ENCODE measurements at places on chromosomes 5 and 9. TPM values are rescaled to one million over a fixed set of nuclear protein-coding genes. Genes with fewer than 3 reads are reported as not detected.

GRCh38 chr5:54646356-54647101 lies 129.0 kb downstream of the SNX18 start:
- peak; percentile 85 for DNase-seq

GRCh38 chr9:94554078-94554438 lies 825 bp upstream of the PCAT7 start:
- no peak for DNase-seq

- DNase-seq = no peak
These were observed 24.0 kb downstream of the LYRM7 start for GRCh38 chr5:131194725-131195124.

GRCh38 chr9:99103901-99104458 lies 933 bp upstream of the TGFBR1 start:
- no peak for DNase-seq

- peak; percentile 12 for DNase-seq
These were observed 1.1 kb downstream of the CFAP77 start for GRCh38 chr9:132411091-132411508.

- DNase-seq = peak; percentile 91
These were observed 53.2 kb downstream of the ZNF474 start for GRCh38 chr5:122182491-122182921.

GRCh38 chr9:85715587-85715986 lies 26.2 kb downstream of the AGTPBP1 start:
- DNase-seq = peak; percentile 38

GRCh38 chr5:158170060-158170459 lies 311.1 kb upstream of the CLINT1 start:
- no peak for DNase-seq

- no peak for DNase-seq
These were observed 2.2 kb upstream of the CANX start for GRCh38 chr5:179696603-179697002.

DNA sequence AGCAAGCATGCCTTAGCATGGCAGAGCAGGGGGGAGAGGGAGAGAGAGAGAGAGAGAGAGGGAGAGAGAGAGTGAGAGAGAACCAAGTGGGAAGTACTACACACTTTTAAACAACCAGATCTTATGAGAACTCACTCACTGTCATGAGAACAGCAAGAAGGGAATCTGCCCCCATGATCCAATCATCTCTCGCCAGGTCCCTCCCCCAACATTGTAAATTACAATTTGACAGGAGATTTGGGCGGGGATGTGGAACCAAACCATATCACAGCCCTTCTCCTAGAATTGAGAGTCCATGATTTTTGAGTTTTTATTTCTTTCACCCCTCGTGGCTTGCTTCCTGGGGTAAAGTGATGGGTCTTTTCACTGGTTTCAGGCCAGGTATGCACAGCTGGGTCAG lies 98.8 kb downstream of the DOCK2 start:
- no peak for DNase-seq

GRCh38 chr5:73528248-73528647 lies 30.0 kb downstream of the BTF3 start:
- DNase-seq = no peak

- no peak for DNase-seq
These were observed 659 bp downstream of the RAI14 start for GRCh38 chr5:34656700-34657273.

DNA sequence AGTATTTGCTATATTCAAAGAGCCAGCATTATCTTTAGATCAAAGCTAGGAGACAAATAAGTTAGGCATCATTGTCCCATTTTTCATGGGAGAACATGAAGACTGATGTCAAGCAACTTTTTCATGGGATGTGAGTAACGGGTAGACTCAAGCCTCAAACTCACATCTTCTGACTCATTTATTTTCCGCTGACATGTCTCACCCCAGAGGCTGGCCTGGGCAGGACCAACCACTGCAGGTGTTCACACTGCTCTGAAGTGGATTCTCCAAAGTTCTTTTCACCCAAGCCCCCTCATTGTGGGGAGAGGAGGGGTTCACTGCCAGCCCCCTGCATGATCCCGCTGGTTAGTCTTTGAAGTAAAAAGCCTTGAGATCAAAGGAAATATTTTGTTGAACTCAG lies 34.9 kb upstream of the BASP1 start:
- no peak for DNase-seq

GRCh38 chr5:109962882-109963603 lies 273.3 kb downstream of the MAN2A1 start:
- DNase-seq = peak; percentile 21

- no peak for DNase-seq
These were observed 15.6 kb upstream of the CARD19 start for GRCh38 chr9:93080406-93080805.

GRCh38 chr5:79436821-79437220 lies 77.1 kb downstream of the HOMER1 start:
- peak; percentile 59 for DNase-seq

DNA sequence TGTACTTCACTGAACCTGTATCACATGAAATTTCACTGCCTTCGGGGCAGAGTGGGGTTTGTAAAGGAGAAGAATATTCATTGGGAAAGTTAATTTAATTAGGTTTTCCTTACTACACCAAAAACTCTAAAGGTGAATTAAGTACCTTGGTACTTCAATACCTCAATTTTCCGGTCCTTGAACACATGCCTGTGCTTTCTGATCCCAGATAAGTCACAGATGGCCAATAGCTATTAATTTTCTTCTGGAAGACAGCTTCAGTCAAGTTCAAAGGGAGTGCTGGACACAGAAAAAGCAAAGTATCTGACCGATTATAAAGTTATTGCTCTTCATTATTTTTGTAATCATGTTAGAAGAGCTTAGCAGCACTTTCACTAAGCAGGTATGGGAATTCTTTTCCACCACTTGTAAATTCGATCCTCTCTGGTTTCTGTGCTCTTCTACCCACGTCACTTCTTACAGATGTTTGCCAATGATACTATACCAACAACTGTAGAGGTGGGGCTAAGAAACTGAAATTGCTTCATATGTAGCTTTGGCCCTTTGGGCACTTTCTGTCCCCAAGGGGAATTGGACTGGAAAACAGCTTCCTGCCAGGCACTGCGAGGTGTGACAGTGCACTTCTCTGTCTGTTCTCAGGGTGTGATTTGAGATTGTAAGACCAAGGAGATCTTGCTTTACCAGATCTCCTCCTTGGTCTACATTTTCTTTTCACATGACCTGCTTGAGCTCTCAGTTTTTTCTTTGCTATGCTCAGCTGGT lies 164.0 kb downstream of the CCDC192 start:
- no peak for DNase-seq

- peak; percentile 87 for DNase-seq
These were observed 14.3 kb downstream of the CEL start for GRCh38 chr9:133075925-133076630.

DNA sequence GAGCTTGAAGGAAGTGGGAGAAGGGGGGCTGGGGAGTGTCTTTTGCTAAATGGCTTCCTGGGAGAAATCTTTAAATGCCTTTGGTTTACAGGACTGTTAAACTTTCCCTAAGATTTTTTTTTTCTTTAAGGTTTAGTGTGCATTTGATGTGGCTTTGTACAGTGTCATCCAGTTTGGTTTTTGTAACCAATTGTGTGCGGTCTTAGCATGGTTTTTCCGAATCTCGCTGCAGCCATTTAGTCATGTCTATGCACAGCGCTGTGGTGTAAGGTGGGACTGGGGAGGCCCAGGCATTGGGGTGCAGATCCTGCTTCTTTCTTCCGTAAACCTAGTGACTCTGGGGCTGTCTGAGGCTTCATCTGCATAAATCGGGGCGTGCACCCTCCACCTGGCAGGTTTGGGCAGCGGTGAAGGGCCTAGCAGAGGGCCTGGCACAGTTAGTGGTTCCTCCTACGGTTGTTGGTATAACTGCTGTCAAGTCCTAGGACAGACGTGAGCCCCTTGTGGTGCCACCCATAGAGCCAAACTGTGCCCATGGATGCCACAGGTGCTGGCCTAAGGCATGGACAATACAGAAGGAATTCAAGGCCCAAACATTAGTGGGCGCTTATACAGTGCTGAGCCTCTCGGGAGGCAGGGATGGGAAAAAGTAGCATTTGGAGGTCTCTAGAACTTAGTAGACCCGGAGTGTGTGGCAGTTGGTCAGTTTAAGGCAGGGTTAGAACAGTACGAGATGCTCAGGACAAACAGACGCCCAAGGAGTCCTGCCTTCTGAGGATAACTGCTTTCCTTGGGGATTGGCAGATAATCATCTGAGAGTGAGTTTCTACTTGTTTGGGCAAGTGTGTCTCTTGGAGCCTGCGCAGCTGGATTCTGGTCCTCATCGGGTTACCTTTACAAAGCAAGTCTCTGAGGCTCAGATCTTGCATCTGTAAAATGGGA lies 1.5 kb downstream of the PRRC2B start:
- peak; percentile 48 for DNase-seq

GRCh38 chr9:113578279-113578865 lies 114.8 kb downstream of the RGS3 start:
- no peak for DNase-seq

DNA sequence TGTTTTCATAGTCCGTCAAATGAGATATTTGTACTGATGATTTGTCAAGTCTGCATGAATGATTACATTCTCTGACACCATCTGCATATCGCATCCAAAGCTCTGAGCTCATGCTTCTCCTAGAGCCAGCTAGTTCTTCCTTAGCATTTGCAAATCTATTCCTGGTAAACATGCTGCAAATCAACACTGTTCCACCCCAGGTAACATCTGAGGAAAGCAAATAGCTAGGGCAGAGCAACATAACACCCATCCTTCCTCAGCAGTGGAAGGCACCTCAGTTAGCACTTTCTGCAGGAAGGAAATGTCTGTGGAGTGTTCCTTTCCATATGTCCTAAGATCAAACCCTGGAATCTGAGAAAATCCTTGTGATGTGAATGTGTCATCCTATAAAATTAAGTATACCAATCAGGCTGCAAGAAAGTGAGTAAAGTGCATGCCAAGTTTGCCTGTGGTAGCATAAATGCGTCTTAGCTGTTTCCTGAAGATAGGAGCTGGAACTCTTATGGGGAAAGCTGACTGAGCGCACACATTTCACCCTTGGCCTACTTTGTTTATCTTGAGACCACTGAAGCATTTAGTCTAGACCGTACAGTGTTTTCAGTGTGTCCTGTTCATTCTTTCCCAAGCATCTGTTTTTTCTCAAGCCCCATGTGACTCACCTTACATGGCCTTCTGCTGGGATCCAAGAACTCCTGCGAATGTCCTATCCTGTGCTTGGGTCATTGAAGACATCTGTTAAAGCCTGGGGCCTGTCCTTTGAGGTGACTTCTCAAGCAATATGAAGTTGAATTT lies 50.9 kb upstream of the STARD4 start:
- peak; percentile 99 for DNase-seq

DNA sequence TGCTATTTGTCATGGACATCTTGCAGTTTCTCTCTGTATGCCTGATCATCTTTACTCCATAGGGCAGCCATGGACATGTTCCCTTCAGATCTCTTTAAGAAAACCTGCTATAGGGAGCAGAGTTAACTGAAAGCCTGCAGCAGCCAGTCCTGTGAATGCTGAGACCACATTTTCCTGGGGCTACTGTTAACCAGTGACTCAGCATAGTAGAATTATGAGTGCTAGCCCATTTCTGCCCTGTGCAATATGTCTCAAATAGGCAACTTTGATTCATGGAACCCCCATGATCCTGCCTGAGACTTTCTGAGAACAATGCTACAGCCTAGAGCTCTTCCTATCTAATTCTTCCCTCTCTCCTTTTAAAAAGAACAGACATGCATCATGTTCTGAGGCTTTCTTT lies 624.2 kb downstream of the CHSY3 start:
- DNase-seq = peak; percentile 50

DNA sequence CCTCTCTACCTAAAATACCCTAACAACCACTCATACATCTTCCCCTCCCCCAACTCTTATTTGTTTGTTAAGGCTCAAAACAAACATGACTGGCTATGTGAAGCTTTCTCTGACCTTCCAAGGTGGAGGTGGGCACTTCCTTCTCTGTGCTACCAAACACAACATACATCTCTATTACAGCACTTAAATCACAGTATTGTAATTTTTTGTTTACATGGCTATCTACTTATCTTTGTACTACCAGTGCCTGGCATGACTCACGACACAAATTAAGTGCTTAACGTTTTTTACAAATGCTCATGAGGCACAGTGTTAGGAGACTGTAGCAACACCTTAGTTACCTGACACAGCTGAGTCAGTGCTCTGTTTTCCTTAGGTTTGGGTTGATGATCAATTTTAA lies 18.6 kb downstream of the HOMER1 start:
- DNase-seq = peak; percentile 88

DNA sequence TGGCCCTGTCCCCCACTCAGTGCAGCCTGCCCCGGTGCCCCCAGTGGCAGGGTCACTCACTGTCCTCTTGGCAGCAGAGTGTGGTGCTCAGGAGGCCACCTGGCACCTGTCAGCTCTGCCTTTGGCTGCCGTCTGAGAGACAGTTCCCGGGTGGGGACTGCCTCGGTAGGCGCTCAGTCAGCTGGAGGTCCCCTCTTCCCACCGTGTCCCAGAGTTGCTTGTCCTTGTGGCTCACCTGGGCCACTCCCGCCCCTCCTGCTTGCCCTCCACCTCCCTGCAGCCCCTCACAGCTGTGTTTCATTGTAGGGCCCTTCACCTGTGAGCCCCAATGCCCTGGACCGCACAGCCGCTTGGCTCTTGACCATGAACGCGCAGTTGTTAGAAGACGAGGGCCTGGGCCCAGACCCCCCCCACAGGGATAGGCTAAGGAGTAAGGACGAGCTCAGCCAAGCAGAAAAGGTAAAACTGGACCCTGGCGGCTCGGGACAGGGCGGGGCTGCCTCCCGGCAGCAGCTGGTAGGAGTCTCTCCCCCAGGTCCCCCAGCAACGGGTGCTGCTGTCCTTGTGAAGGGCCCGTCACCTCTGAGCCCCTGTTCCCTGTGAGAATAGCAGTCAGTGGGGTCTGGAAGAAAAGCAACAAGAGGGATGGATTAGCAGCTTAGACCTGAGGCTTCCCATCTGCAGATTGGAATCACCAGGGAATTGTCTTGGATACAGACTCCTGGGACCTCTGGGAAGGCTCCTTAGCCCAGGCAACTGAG lies 122.7 kb downstream of the DAB2IP start:
- DNase-seq = no peak

DNA sequence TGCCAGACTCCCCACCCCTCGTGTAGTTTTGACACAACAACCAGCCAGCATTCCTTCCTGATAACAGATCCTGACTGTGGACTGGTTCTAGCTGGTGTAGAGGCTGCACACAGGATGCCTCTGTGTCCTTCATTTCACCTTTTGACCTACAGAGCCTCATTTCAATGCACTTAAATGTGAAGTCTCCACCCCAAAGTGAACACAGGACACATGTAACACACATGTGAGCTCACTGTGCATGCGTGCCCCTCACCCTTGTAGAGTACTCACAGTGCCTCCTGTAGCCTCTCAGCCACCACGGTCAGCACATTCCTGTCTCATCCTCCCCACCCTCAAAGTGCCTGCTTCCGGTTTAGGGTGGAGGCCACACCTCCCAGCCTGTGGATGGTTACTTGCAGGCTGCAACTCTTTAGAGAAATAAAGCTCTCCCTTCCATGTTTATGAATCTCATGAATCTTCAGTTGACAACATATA lies 11.6 kb upstream of the NKD2 start:
- DNase-seq = peak; percentile 9

GABRA6 gene
- not detected for total RNA-seq

NEK6 gene
- 124 TPM for total RNA-seq

PCA3 gene
- total RNA-seq = 0.05 TPM

FXN gene
- 2.4 TPM for total RNA-seq

UGT3A2 gene
- 1.9 TPM for total RNA-seq

DMRT3 gene
- not detected for total RNA-seq

CCNB1 gene
- total RNA-seq = 157 TPM

IFNB1 gene
- not detected for total RNA-seq

SCAI gene
- 9.1 TPM for total RNA-seq
